ENCODE measurements at places on chromosomes 4 and X.

- no peak for DNase-seq
Measured at GRCh38 chrX:133300591-133300990, 82.4 kb upstream of the TFDP3 start.

DNA sequence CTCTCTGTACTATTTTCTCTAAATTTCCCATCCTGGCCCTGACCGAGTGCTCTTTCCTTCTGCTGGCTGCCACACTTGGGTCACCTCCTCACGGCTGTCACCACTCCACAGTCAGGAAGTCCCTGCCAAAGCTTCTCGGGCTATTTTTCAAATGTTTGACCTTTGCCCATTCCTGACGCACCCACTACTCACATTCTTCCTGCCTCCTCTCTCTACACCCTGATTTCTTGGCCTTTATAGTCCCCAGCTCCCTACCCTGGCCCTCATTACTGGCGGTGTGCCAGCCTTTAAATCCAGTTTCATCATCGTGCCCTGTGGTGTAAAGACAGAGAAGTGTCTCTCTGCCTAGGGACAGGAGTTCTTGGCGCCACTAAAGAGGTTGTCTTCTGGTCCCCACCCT is 46.4 kb upstream of the GATB start:
- no peak for DNase-seq

DNA sequence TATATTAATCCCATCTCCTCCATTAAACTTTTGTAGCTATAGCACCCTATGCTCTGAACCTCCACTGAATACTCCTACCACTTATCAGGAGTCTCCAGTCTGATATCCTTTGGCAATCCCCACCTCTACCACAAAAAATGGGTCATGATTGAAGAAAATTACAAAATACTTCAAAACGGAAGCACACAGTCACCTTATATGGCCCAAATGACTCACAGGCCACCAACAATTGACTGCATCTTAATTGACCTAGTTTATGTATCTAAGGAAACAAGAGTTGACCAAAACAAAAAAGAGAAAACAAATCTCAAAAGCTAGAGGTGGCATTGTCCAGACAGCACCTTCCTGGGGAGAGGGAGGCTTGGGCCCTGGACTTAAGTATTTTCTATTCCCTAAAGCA is 120.0 kb upstream of the DIAPH2 start:
- no peak for DNase-seq

DNA sequence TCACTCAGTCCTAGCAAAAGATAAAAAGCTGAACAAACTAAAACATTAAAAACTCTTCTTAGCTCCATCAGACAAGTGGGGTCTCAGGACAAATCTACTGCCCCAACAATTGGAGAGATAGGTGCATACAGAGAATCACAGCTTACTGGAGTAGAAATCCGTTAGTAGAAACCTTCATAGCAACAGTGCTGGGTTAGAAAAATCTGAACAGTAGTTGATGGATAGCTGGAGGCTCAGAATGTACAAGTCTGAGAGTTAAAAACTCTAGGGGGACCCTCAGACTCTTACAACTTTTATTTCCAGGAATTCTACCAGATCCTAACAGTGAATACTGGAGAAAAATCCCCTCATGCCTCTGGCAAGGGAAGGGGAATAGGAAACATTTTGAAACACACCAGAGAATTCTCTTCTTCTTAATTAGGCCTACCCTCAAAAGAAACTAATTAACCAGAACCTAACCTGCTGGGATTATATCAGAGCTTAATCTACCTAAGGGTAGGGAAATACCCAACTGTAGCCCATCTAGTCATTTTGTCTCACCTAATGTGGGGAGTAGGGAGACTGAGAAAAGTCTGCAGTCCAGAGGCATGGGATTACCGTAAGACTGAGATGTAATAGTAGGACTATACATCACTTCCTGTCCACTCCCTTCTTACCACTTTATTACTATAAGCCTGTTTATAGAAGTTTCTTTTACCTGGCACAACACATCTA is 165.0 kb upstream of the CTSO start:
- no peak for DNase-seq

Measured in HS-5 (cell line).